ENCODE measurements at places on chromosomes 5 and 9.

DNA sequence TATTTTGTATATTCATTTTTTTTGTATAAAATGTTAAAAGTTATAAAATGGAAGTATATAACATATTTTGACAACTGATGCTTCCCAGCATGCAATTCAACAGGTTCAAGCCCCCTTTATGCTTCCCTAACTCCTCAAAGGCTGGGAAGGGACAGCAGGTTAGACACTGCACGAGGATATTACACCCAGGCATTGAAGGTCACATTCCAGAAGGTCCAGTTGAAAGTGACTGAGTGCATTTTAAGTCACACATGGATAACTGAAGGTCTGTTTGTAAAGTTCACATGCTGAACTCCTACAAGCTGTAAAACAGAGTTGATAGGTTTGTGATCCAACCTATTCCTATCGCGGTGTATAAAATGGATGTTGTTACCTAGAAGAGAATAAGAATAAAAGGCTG, 13.6 kb downstream of the PRXL2C start:
- DNase-seq: no peak

GRCh38 chr5:111237470-111237869, 13.3 kb downstream of the CAMK4 start:
- DNase-seq: peak; percentile 5

DNA sequence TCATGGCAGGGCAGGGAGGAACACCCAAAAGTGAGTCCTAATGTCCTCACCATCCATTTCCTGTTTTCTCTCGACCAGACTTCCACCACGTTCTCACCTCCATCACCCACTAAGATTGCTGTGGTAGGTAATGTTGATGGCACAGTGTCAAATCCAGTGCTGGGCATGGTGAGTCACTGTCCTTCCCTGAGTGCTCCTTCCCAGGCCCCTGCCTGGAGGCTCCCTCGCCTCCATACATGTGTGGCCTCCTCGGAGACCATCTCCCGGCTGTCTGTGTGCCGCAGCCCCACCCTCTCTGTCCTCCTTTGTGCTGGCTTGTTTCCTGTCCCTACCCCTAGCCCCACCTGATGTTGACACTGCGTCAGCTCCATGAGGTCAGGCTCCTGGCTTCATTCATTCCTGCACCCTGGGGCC, 177.5 kb downstream of the SYK start:
- no peak for DNase-seq

- DNase-seq: no peak
These were observed 121.7 kb upstream of the SEMA6A start for GRCh38 chr5:116696366-116696765.

GRCh38 chr5:172951371-172952033, 7.7 kb upstream of the RPL26L1 start:
- DNase-seq: no peak

- peak; percentile 30 for DNase-seq
These were observed 897 bp downstream of the AHRR start for GRCh38 chr5:322281-322941.
